NCI-H2227 treated with DMSO at 0.1 percent for 48 hours (cell line): ENCODE measurements at places on chromosomes 16 and 17.

DNA sequence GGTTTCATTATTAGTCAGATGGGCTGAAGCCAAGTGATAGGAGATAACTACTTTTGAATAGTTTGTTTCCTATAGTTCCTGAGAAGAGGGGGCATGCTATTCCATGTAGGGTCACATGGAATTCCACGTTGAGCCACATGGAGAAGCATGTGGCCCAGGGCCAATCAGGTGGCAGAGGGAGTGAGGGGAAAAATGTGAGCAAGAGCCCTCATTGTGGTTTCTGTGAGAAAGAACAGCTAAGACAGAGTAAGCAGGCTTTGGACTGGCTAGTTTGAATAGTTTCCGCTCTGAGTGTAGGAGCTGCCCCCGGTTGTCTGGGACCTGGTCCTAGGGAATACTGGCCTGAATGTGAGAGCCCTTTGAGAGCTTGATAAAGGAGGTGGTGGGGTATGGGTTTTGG lies 69.9 kb upstream of the CNTNAP4 start:
- no peak for DNase-seq

DNA sequence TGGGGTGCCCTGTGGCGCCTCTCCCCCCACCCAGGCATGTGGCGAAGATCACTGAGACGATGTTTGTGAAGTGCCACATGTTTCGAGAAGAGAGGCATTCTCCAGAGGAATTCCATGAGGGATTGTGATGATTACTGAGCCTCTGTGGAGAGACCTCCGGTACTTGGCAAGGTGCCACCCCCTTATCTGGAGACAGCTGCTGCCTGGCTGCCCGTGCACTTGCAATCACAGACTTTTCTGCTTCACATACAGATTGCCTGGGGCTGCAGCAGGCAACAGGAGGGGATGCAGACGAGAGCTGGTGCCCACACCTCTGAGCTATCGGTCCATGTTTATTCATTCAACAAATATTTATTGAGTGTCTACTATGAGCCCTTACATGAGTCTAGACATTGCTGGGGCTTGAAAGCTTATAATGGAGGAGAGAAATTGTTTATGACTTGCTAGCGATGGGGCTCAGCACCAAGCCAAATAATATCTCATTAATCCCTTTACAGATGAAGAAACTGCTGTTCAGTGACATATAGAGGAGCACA lies 317.2 kb upstream of the ZFHX3 start:
- DNase-seq: peak; percentile 73

DNA sequence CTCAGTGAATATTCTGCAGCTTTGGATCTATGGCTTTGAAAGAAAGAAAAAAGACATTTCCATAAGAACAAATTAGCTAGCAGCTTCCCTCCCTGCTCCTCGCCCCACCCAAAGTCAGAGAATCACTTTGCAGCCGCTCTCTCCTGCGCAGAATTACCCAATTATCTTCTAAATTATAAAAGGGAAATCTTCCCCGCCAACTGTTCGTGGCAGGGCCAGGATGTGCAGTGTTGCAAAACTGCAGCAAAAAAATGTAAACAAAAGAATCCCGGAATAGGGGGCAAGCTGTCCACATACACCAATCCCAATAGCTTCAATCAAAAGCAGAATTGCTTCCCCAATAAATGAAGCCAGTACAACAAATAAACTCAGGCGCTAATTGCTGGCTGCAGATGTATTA lies 510.6 kb downstream of the RBFOX1 start:
- DNase-seq: no peak

- no peak for DNase-seq
Observed at GRCh38 chr16:88781140-88782077, 3.6 kb downstream of the PIEZO1 start.

DNA sequence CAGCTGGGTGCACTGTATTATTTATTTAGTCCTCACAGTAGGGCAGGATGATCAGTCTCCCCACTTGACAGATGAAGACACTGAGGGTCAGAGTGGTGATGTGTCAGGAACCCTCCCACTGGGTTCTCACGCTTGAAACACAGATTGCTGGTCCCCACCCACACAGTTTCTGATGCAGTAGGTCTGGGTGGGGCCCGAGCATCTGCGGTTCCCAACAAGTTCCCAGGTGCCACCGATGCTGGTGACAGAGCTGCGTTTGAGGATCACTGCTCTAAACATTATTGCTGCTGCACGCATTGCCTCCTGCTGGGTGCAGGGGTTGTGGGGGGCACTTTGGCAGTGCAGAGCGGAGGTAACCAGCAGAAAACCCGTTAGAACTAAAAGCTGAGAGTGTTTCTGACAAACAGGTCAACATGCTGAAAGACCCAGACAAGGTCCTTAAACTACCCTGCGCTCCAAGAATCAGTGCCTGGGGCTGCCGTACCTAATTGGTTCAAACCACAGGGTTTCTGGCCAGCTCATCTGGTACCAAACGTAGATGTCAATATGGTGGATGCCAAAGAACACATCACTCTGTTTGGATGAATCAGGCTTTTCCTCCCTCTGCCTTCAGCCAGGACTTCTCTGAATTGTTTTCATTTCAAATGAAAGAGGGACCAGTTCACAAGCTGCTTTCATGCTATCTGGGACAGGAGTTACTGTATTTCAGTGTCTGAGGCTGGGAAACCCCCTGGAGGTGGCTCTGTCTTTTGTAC lies 76.0 kb downstream of the ABCC1 start:
- DNase-seq: no peak

GRCh38 chr17:39095309-39095686 lies 56.1 kb downstream of the PLXDC1 start:
- no peak for DNase-seq

GRCh38 chr17:19311016-19311415 lies 51.5 kb downstream of the B9D1 start:
- DNase-seq: no peak

- DNase-seq: no peak
Observed at GRCh38 chr17:73187203-73187769, 5.6 kb upstream of the COG1 start.

DNA sequence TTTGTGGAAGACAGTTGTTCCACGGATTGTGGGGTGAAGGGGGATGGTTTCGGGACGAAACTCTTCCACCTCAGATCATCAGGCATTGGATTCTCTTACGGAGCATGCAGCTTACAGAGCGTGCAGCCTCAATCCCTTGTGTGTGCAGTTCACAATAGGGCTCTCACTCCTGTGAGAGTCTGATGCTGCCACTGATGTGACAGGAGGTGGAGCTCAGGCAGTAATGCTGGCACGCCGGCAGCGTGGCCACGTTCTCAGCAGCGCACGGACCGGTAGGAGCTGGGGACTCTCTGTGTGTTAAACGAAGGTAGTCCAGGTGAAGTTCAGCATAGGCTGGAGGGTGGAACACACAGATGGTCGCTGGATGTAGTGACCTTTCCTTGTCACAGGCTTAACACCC lies 37.8 kb downstream of the SEC14L1 start:
- no peak for DNase-seq
